Lower lobe of right lung (tissue), 2 donors: ENCODE measurements at places on chromosomes 12 and 14. TPM values are rescaled to one million over a fixed set of nuclear protein-coding genes. Genes with fewer than 3 reads are reported as not detected.

GSC gene
- 0.50 TPM for total RNA-seq

TMEM63C gene
- 0.27 TPM for total RNA-seq

KRT2 gene
- total RNA-seq: not detected

RIMBP2 gene
- 0.27 TPM for total RNA-seq

PRR4 gene
- 1.7 TPM for total RNA-seq

KITLG gene
- total RNA-seq: 77.5 TPM

SERPINA10 gene
- total RNA-seq: not detected

BMAL2 gene
- total RNA-seq: 2.6 TPM
